ENCODE measurements at places on chromosomes 11 and 22. TPM values are rescaled to one million over a fixed set of nuclear protein-coding genes. Genes with fewer than 3 reads are reported as not detected.

Gene GPHA2
- not detected for total RNA-seq

Gene MAP6
- total RNA-seq, result 0.73 TPM

Gene SYTL2
- 8.1 TPM for total RNA-seq

Gene OR5T1
- total RNA-seq, result not detected

Gene SYNGR1
- 2.2 TPM for total RNA-seq

Gene PPM1F
- 41.1 TPM for total RNA-seq

Gene FDXACB1
- total RNA-seq, result 2.6 TPM

Gene TMEM191C
- 0.78 TPM for total RNA-seq

Gene RBMXL2
- not detected for total RNA-seq

Gene OR52H1
- total RNA-seq, result not detected

Gene EPS8L2
- 24.4 TPM for total RNA-seq

Gene NPAS4
- total RNA-seq, result not detected

Gene TRIM49
- not detected for total RNA-seq

Gene NEFH
- total RNA-seq, result 0.37 TPM

Gene APOA5
- total RNA-seq, result not detected

Gene EHF
- not detected for total RNA-seq

Gene SLC22A6
- not detected for total RNA-seq

Gene RIBC2
- total RNA-seq, result 1.1 TPM

Gene NLRP10
- total RNA-seq, result 1.8 TPM

Data from subcutaneous preadipocyte (primary cell).